Gastrocnemius medialis (tissue), 4 donors: ENCODE measurements at places on chromosomes 7 and 10.

DNA sequence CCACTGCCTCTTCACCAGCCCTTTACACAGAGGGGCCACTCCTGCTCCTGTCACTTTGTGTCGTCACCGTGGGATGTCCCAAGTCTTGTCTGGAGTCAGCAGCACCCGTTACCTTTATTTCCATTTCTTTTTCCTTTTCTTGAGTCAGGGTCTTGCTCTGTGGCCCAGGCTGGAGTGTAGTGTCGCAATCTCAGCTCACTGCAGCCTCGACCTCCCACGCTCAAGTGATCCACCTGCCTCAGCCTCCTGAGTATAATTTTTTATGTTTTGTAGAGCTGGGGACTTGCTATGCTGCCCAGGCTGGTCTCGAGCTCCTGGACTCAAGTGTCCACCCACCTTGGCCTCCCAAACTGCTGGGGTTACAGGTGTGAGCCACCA lies 28.6 kb upstream of the ADGRA1 start:
- H3K27me3 ChIP-seq, result peaks cover 12% of the 10 kb centered on the region
- DNase-seq, result no peak
- H3K36me3 ChIP-seq, result no peaks in the 10 kb centered on the region
- H3K4me1 ChIP-seq, result no peaks in the 10 kb centered on the region
- no peak overlapping the region for H3K27ac ChIP-seq

GRCh38 chr7:72437061-72437585 lies 25.0 kb upstream of the CALN1 start:
- no peaks in the 10 kb centered on the region for H3K4me1 ChIP-seq
- H3K4me3 ChIP-seq, result no peak overlapping the region
- no peaks in the 10 kb centered on the region for H3K36me3 ChIP-seq
- no peak overlapping the region for H3K27ac ChIP-seq

GRCh38 chr7:105218939-105219770 lies 169.6 kb downstream of the SRPK2 start:
- H3K4me1 ChIP-seq, result peaks cover 30% of the 10 kb centered on the region
- H3K27me3 ChIP-seq, result no peaks in the 10 kb centered on the region
- H3K36me3 ChIP-seq, result no peaks in the 10 kb centered on the region
- no peak for DNase-seq
- H3K4me3 ChIP-seq, result no peak overlapping the region

DNA sequence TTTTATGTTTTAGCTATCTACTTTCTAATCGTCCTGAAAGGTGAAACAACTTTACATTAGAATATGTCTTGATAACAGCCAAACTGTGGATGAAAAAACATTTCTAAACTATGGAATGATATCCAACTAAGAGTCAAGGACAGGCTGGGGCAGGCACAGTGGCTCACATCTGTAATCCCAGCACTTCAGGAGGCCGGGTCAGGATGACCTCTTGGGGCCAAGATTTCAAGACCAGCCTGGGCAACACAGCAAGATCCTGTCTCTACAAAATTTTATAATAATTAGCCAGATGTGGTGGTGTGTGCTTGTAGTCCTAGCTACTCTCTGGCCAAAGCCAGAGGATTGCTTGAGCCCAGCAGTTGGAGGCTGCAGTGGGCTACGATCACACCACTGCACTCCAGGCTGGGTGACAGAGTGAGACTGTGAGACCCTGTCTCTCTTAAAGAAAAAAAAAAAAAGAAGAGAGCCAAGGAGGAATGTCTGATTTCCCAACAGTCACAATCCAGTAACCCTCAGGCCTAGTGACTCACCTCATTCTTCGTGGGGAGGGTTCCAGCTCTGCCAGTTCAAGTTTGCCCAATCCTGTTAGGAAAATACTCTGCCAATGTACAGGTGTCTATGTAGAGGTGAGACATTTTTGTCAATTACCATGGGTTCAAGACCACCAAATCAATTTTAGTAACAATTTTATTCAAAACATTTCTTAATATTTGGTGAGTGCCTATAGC lies 14.6 kb upstream of the FZD1 start:
- no peak overlapping the region for H3K4me3 ChIP-seq
- H3K36me3 ChIP-seq, result no peaks in the 10 kb centered on the region
- H3K27me3 ChIP-seq, result no peaks in the 10 kb centered on the region
- no peaks in the 10 kb centered on the region for H3K4me1 ChIP-seq
- no peak for DNase-seq

GRCh38 chr7:75611557-75612178 lies 119.5 kb downstream of the SPDYE5 start:
- H3K4me1 ChIP-seq, result no peaks in the 10 kb centered on the region
- no peaks in the 10 kb centered on the region for H3K27me3 ChIP-seq
- H3K36me3 ChIP-seq, result no peaks in the 10 kb centered on the region

- no peak overlapping the region for H3K4me3 ChIP-seq
- H3K27me3 ChIP-seq, result no peaks in the 10 kb centered on the region
- peaks cover 18% of the 10 kb centered on the region for H3K4me1 ChIP-seq
- H3K27ac ChIP-seq, result no peak overlapping the region
- no peak for DNase-seq
These were observed 46.1 kb downstream of the CPEB3 start for GRCh38 chr10:92244796-92245195.

DNA sequence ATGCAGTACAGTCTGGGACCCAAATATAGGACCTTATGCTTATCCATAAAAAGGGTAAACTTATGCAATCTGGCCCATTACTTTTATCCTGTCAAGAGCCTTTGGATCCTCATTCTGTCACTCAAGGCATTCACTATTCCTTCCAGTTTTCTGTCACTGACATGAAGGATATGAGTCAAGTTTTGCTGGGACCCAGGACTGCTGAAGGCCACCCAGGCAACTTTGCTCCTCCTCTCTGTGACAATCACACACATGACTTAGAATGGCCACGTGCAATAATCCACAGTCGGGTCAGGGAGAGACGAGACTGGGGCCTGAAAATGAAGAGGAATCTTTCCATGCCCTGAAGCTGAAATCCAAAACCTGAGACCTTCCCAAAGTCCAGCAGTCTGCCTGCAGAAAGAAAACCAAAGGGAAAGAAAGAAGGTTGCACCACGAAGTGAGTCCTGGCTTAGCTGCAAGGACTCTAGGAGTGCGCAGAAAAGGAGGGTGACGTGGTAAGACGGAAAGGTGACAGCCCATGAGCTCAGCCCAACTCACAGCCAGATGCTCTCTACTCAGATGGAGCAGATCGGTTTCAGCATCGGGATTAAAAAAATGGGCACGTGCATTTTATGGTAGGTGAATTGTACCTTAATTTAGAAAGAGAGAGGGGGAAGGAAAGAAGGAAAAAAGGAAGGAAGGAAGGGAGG lies 67.2 kb downstream of the VOPP1 start:
- peaks cover 65% of the 10 kb centered on the region for H3K4me1 ChIP-seq
- peak overlapping the region; percentile 21 for H3K27ac ChIP-seq
- no peaks in the 10 kb centered on the region for H3K27me3 ChIP-seq
- H3K4me3 ChIP-seq, result no peak overlapping the region

- no peak for DNase-seq
- H3K36me3 ChIP-seq, result no peaks in the 10 kb centered on the region
- no peak overlapping the region for H3K4me3 ChIP-seq
These were observed 97.7 kb downstream of the CUBN start for GRCh38 chr10:17031637-17032635.
